ENCODE measurements at places on chromosomes 16 and 17. TPM values are rescaled to one million over a fixed set of nuclear protein-coding genes. Genes with fewer than 3 reads are reported as not detected.
A peak's percentile ranks its signal among the peaks of the same experiment; 100 is the strongest.

Gene PIK3R5
- total RNA-seq: 50.4 TPM

Gene SOX9
- not detected for total RNA-seq

Gene NATD1
- total RNA-seq: 1.1 TPM

Gene RNFT1
- 20.7 TPM for total RNA-seq

Gene SLFN13
- 39.9 TPM for total RNA-seq

Gene FBXW10
- not detected for total RNA-seq

Gene PNMT
- not detected for total RNA-seq

Gene SLFN14
- total RNA-seq: not detected

Gene ZNF19
- total RNA-seq: 3.9 TPM

Gene CD300H
- total RNA-seq: not detected

Gene NME3
- total RNA-seq: 39.6 TPM

DNA sequence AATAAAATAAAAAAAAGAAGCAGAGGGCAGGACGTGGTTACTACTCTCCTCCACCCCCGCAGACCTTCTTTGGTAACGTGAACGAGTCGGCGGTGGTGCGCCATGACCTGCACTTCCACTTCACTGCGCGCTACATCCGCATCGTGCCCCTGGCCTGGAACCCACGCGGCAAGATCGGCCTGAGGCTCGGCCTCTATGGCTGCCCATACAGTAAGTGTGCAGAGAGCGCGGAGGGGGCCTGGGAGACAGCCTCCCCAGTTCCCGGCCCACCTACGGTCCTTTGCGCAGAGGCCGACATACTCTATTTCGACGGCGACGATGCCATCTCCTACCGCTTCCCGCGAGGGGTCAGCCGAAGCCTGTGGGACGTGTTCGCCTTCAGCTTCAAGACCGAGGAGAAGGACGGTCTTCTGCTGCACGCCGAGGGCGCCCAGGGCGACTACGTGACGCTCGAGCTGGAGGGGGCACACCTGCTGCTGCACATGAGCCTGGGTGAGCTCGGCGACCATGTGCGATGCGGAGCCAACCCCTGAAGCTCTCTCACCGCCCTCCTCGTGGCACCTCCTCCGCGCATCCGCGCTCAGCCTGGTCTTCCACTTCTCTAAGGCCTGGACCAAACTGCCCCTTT lies 2.7 kb downstream of the CNTNAP1 start:
- no peak for DNase-seq

- no peak for DNase-seq
Observed at GRCh38 chr16:23288726-23289512, 13.2 kb upstream of the SCNN1B start.

GRCh38 chr17:611202-611601 lies 103.4 kb downstream of the VPS53 start:
- DNase-seq: no peak

DNA sequence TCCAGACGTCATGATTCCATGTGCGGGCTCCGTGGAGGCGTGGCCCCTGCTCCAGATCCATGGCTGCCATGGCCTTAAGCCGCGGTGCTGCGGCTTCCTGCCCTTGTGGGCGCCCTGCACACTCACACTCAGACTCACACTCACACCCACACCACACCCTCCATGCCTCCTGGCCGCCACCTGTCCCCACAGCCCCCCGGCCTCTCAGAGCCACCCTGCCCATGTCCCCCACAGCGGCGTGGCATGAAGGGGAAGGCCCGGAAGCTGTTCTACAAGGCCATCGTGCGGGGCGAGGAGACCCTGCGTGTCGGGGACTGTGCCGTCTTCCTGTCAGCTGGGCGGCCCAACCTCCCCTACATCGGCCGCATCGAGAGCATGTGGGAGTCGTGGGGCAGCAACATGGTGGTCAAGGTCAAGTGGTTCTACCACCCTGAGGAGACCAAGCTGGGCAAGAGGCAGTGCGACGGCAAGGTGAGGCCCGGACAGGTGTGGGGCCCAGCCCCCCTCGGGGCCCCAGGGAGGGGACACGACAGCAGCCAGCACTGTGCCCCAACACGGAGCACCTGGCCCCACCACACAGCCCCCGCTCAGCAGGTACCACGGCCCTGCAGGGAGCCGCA lies 50.0 kb downstream of the ACTG1 start:
- no peak for DNase-seq

DNA sequence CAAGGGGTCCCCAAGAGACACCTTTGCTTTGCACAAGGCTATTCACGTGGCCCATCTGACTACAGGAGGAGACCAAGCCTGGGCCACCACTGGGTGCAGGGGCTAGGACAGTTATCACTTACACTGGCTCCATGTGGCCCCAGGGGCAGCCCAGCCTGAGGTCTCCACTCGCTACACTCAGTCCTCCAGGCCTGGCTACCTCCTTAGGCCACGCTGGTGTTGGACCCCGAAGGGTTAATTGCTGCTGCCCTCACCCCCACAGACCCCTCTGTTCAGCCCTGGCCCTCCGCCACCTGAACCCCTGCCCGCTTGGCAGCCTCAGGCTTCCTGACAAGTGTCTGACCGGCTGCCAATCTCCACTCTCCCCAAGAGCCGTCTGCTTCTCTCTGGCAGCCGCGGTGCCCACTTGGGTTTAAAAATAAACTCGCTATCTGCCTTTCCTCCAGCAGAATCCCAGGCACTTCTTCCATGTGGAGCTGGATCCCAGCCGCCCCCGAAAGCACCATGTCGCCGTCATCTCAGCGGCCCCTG lies 27.8 kb downstream of the ADAM11 start:
- DNase-seq: no peak

DNA sequence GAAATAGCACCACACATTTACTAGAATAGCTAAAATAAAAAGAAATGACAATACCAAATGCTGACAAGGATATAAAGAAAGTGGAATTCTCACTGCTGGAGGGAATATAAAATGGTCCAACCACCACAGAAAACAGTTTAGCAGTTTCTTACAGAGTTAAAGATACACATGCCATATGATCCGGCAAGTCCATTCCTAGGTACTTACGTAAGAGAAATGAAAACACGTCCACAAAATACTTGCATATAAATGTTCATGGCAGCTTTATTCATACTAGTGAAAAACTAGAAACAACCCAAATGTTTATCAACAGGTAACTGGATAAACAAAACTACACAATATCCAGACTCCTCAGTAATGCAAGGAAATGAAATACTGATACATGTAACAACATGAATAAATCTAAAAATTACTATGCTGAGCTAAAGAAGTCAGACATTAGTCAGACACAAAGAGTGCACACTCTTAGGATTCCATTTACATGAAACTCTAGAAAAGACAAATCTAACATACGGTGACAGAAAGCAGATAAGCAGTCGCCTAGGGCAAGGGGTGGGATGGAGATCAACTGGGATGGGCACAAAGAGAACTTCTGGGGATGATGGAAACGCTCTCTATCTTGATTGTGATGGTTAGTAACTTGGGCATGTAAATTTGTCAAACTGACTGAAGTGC lies 76.4 kb downstream of the SMG6 start:
- DNase-seq: no peak

- no peak for DNase-seq
Observed at GRCh38 chr17:46785696-46786095, 32.8 kb downstream of the WNT3 start.

DNA sequence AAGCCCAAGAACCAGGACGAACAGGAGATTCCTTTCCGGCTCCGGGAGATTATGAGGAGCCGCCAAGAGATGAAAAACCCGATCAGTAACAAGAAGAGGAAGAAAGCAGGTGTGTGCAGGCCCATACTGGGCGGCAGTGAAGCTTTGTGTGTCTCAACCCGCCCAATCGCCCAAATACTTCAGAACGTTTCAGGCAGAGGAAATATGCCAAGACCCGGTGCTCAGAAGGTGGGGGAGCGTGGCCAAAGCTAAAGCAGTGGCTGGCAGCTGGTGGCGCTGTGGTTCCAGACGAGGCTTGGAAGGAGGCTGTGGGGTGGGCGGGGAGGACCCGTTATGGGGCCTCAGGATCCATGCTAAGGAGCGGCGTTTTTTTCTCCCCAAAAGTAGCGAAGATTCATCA lies 1.2 kb downstream of the CCDC137 start:
- DNase-seq: no peak

GRCh38 chr17:16866436-16866835 lies 105.5 kb downstream of the TNFRSF13B start:
- no peak for DNase-seq

- DNase-seq: no peak
Observed at GRCh38 chr16:56413381-56413780, 12.0 kb downstream of the AMFR start.

DNA sequence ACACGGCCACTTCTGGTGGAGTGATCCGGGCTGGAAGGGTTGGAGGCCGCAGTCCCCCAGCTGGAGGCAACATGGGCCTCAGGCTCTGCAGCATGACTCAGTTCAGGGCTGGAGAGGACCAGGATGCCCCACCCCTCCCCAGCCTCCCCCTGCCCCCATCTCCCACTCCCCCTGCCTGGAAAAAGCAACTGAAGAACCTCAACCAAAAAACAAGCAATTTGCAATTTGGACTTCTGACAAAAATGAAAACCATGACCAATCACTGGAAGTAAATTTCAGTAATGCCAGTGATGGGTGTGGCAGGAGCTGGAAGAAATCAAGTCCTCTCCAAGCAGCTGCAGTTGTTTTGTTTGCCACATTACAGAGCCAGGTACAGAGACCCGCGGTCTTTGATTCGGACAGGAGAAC lies 6.6 kb upstream of the MIF4GD start:
- DNase-seq: no peak

GRCh38 chr17:82003411-82004381 lies 19.0 kb downstream of the CENPX start:
- peak; percentile 23 for DNase-seq

DNA sequence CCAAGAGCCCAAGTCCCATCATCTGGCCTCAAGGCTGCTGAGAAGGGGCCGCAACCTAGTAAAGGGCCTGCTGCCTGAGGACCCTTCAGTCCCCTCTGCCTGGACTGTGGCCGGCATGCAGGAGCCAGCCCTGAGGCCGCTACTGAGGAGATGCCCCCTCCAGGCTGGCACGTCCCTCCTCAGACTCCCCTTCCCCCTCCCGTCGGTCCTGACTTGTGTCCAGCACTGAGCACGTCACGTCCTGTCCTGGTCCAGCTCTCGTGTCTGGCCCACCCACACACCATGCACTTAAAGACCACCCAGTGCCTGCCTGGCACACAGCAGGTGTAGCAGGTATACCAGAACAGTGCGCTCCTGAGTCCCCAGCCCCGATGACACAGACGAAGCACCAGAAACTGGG lies 9.6 kb downstream of the MTHFSD start:
- DNase-seq: no peak

- DNase-seq: no peak
Observed at GRCh38 chr16:68724797-68725196, 12.3 kb upstream of the CDH1 start.

DNA sequence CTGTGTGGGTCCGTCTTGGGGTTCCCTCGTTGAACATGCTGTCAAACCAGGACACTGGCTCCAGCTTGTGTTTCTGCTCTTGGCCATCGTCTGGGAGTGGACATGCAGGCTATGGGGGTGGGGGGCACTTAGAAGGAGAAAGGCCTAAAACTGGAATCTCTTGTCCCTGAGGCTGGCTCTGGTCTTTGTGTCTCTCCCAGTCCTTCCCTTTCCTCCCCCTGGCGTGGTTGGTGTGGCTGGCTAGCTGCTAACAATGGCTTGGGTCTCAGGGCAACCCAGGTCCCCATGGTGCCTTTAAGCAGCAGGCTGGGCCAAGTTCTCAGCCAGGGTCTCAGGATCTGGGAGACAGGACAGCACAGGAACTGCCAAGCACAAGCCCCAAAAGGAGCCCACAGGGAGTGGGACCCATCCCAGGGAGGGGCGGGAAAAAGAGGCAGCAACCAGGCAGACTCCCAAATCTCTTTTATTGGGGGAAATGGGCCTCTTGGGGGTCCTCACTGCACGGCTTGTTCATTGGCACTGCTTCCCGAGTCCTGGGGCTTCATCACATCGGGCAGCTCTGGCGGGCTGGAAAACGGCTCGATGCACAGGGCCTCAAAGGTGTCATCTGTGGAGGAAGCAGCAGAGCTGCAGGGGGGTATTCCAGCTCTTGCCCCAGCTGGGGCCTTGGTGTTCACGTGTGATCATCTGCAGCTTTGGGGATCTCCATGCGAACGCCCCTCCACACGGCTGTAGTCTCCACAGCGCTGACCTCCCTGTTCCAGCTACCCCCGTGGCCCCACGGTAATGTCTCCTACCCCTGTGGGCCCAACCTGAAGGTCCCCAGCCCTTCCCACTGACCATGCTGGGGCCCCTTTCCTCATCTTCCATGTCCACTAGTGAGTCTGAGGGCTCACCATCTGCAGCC lies 5.3 kb downstream of the ELOB start:
- no peak for DNase-seq

DNA sequence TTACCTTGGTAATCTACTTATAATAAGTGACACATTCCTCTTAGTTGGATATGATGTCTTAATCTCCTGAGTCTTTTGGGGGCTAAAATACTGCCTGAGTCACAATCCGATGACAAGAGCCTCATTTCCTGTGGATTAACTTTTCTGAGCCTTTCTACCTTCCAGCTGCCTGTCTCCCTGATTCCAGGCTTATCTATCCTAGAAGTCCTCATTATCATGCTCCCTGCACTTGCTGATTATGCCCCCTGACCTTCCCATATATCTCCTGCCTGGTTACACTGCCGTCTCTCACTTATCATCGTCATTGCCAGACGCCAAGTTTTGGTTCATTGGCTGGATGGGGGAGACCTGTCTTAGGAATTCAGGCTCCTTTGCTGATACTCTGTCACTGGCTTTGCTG lies 727.4 kb upstream of the CA10 start:
- no peak for DNase-seq

DNA sequence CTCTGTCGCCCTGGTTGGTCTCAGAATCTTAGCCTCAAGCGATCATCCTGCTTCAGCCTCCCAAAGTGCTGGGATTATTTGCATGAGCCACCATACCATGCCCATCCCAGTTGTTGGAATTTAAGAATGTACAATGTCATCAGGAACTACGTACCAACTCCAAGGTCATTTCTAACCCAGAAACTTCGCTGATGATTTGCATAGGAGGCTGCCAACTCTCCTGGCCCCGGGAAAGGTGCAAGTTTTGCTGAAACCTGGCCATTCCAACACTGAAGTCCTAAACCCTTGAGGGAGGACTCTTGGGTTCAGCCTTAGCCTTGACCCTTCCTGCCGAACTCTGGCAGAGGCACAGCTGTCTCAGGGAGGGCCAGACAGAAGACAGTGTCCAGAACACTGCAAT lies 2.9 kb upstream of the KIFC3 start:
- DNase-seq: no peak

DNA sequence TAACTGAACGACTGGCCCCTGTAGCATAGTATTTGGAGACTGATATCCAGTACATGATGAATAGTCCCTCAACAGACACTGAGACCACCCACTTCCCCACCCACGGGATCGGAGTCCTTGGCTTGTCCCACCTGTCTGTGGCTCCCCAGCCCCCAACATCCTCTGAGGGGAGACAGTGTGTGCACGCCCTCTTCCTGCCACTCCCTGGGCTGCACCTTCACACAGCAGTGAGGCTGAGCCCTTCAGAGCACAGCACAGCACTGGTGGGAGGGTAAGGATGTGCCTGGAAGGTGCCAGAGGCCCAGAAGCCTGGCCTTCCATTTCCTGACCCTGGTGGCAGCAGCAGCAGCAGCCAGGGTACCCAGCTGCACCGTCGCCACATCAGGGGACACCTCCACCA lies 11.0 kb downstream of the DNASE1 start:
- DNase-seq: peak; percentile 63

- DNase-seq: no peak
Observed at GRCh38 chr17:74245871-74246270, 28.2 kb upstream of the DNAI2 start.
